ENCODE measurements at places on chromosomes 7 and 10.
A peak's percentile ranks its signal among the peaks of the same experiment; 100 is the strongest.

GRCh38 chr7:51160990-51161615 lies 155.5 kb downstream of the COBL start:
- DNase-seq: peak; percentile 75

DNA sequence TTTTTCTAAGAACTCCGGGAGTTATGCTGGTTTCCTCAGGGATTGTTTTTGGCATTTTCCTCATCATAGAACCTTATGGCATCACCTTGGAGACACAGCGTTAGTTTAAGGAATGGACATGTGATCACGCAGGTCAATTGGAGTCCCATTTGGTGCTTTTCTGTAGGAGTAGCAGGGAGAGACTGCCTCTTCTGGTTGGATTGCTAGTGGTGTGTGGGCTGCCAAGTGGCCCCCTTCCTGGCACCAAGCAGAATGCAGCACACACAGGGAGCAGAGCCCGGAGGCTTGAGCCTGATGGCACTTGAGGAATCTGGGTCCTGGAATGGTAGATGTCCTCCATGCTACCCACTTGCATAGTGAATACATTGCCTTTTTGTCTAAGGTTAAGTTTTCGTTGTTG lies 57.9 kb downstream of the SDK1 start:
- DNase-seq: no peak

- no peak for DNase-seq
These were observed 88.5 kb upstream of the ATP6V0A4 start for GRCh38 chr7:138886501-138886917.

DNA sequence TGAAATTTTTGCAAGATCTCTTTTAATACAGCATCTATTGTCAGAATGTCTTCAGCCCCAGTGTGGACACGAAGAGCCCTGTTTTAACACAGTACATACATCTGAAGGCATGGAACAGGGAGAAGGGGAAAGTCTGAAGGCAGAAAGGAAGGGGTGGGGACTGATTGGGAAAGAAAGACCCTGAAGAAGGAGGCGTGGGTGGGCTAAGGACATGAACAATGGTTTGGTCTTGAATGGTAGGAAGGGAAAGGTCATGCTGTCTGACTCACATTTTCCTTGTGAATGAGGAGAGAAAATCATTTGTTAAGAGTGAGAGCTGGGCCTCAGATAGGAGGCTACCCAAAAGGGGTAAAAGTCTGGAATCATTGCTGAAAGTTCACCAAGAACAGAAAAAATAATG lies 297.1 kb downstream of the GALNT17 start:
- no peak for DNase-seq

GRCh38 chr10:132232023-132232951 lies 45.5 kb downstream of the DPYSL4 start:
- DNase-seq: no peak

GRCh38 chr10:15436696-15437095 lies 65.6 kb upstream of the FAM171A1 start:
- no peak for DNase-seq

GRCh38 chr10:66350622-66351399 lies 575.0 kb upstream of the LRRTM3 start:
- no peak for DNase-seq

DNA sequence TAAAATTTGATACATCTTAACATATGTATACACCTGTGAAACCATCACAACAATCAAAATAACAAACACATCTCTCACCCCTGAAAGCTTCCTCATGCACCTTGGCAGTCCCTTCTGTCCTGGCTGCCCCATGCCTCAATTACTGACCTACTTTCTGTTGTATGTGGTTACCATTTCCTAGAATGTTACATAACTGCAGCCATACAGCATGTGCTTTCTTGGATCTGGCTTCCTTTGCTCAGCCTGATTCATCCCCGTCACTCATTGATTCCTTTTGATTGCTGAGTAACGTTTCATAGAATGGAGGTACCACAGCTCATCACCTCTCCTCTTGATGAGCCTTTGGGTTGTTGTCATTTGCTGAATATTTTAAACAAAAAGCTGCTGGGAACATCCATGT lies 165.3 kb downstream of the CELF2 start:
- DNase-seq: no peak

DNA sequence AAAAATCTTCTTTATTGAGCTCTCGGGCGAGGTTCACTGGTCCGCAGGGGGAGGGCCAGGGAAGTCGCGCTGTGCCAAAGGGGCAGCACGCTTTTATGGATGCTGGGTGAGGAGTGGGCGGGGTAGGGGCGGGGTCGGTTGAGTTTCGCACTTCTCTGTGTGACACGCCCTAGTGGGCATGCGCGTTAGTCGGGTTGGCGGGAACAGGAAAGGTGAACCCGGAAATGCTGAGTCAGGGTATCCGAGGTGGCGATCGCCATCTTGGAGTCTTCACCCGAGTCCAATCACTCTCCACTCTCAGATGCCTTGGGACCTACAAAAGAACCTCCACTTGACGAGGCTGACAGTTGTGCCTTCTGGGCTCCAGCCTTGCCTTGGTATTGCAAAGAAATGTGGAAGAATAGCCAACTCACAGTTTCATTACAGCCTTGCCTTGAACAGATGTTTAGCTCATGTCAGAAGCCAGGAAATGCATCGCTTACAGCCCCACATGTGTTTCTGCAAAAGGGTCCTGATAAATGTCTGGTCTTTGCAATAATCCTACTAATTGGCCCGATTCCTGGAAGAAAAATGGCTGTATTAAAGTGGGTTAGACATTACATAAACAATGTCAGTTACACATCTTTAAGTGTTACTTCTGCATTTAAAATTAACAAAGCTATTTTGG lies 64.1 kb downstream of the AHR start:
- no peak for DNase-seq

- DNase-seq: no peak
These were observed 399.8 kb downstream of the HTR7 start for GRCh38 chr10:90458054-90458453.

DNA sequence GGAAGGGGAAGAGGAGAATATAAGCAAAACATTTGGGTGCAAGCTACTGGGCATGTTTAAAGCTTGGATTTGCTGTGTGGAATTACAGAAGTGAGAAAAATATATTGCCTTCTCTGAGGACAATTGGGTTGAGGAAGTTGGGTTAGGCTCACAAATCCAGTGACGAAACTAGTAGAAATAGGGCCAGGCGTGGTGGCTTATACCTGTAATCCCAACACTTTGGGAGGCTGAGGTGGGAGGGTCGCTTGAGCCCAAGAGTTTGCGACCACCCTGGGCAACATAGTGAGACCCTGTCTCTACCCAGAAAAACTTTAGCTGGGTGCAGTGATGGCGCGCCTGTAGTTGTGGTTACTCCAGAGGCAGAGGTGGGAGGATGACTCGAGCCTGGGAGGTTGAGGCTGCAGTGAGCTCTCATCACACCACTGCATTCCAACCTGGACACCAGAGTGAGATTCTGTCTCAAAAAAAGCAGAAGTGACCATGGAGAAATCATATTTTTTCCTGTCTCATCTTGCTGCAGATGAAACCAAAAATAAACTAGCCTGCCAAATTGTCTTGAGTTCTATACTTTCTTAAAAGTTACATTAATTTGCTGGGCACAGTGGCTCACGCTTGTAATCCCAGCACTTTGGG lies 22.4 kb downstream of the NRBF2 start:
- DNase-seq: no peak

DNA sequence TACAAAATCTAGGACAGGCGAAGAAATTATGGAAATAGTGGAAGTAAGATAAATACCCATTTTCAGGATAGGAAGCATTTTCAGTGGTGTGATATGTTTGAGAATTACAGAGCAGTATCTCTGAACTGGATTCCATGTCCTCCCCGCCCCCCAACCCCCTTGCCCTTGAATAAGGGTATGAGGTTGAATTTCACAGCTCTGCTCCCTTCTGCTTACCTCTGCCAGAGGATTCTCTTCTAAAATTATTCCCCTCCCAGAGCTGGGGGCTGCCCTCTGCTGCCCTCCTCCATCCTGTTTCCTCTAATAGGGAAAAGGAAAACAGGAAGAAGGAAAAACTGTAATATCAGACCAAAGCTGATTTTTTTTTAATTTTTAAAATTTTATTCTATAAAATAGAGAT lies 7.3 kb upstream of the CLCN1 start:
- no peak for DNase-seq

GRCh38 chr7:105779856-105780780 lies 96.3 kb downstream of the ATXN7L1 start:
- DNase-seq: no peak

- no peak for DNase-seq
These were observed 153.4 kb upstream of the NPY start for GRCh38 chr7:24130631-24131030.

- DNase-seq: no peak
These were observed 88.8 kb upstream of the BTBD16 start for GRCh38 chr10:122182308-122182707.

- no peak for DNase-seq
These were observed 2.1 kb downstream of the CNNM2 start for GRCh38 chr10:102919992-102920739.

DNA sequence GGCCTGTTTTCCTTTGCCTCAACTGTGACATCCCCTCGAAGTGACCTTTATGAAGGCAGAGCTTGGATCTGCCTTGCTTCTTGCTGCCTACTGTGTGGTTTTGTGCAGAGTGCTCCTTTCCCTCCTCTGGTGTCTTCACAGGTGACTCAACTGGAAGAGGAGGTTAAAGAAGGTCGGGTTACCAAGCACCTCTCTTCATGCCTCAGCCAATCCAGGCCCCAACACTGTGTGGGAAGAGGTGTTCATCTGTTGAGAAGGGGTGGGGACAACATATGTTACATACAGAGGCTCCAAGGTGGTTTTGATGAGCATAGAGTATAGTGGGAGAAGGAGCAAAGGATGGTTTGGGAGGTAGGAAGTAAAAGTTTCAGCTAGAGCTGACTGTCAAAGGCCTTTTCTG lies 155.7 kb downstream of the AUTS2 start:
- DNase-seq: no peak

DNA sequence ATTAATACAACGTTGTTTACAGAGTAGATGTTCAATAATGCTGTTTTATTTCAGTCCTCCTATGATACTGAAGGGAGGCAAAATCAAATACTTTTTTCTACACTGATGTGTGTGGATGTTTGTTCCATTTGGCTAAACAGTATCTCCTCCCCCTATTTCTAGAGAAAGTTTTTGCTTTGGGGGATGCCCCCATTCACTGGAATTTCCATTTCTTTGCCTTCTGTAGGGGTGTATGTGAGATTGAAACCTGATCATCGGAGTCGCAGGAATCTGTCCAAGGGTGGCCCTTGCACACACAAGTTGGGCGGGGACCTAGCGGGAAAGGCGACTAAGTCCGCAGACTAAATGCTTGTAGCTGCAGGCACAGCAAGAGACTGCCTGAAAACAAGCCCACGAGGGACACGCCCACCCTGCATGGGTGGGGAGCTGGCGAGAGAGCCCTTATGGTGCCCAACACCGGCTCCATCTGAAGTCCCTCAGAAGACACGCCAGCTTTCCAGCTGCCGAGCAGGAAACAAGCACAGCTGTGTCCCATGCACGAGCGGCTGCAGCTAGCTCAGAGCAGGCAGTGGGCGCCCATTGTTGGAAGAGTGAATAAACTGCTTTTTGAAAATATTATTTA lies 58.0 kb downstream of the ESYT2 start:
- DNase-seq: no peak

GRCh38 chr10:131252567-131253276 lies 58.8 kb downstream of the TCERG1L start:
- DNase-seq: no peak

GRCh38 chr7:5541087-5541992 lies 117.7 kb upstream of the TNRC18 start:
- no peak for DNase-seq

- DNase-seq: peak; percentile 22
These were observed 566.9 kb downstream of the TCERG1L start for GRCh38 chr10:130744631-130745030.

DNA sequence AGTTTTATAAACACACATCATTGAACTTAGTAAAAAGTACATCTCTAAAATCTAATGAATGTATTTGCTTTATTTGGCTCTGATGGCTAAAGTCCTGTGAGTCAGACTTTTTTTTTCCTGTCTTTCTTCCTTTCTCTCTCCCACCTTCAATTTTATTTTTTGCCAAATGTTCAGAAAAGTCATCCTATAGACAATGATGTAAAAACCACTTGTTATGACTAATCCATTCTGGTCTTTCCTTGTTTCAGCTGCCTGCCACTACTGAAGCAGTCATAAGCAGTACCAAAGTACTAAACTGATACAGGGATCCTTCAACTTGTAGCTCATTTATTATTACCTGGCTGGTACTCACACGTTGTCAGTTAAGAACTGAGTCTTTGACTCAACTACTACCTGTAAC lies 23.9 kb downstream of the HECTD2 start:
- DNase-seq: no peak
